Activated CD4-positive, alpha-beta memory T cell treated with anti-CD3 and anti-CD28 coated beads for 36 hours (primary cell): ENCODE measurements at places on chromosomes 7 and 10.

DNA sequence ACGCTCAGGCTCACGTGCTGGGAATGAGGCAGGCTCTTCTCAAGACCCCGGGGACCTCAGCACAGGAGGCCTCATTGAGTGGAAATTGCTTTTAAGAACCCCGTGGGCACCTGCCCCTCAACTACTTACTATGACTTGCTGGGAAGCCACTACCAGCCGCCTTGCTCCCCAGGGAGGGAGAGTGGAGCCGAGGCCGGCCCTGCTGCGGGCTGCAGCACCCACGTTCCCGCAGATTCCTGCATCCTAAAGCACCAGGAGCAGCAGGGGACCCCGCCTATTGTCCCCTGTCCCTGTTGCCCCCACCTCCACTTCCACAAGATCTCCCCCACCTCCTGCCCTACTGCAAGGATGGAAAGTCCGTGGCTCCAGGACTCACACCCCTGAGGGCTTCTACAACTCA, 541.6 kb upstream of the PFKP start:
- H3K27me3 ChIP-seq = no peaks in the 10 kb centered on the region
- no peak overlapping the region for H3K27ac ChIP-seq
- DNase-seq = no peak
- no peaks in the 10 kb centered on the region for H3K4me1 ChIP-seq

DNA sequence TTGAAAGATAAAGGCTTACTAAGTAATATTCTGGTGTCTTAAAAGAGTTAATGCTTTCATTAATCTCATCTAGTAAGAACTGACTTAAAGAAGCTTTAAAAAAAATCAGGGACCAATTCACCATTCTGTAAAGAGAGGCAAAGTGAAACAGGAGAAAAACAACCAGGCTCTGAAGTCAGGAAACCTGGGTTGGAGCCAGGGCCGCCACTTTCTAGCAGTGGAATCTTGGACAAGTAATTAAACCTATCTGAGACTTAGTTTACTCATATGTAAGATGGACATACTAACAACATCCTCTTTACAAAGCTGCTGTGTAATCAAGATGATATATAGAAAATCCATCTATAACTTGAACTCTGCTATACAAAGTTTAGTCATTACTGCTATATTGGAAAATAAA, 154.1 kb downstream of the RNLS start:
- no peak for DNase-seq
- peaks cover 2% of the 10 kb centered on the region for H3K36me3 ChIP-seq
- no peak overlapping the region for H3K4me3 ChIP-seq
- H3K27ac ChIP-seq = no peak overlapping the region
- H3K27me3 ChIP-seq = no peaks in the 10 kb centered on the region
- H3K4me1 ChIP-seq = peaks cover 10% of the 10 kb centered on the region

DNA sequence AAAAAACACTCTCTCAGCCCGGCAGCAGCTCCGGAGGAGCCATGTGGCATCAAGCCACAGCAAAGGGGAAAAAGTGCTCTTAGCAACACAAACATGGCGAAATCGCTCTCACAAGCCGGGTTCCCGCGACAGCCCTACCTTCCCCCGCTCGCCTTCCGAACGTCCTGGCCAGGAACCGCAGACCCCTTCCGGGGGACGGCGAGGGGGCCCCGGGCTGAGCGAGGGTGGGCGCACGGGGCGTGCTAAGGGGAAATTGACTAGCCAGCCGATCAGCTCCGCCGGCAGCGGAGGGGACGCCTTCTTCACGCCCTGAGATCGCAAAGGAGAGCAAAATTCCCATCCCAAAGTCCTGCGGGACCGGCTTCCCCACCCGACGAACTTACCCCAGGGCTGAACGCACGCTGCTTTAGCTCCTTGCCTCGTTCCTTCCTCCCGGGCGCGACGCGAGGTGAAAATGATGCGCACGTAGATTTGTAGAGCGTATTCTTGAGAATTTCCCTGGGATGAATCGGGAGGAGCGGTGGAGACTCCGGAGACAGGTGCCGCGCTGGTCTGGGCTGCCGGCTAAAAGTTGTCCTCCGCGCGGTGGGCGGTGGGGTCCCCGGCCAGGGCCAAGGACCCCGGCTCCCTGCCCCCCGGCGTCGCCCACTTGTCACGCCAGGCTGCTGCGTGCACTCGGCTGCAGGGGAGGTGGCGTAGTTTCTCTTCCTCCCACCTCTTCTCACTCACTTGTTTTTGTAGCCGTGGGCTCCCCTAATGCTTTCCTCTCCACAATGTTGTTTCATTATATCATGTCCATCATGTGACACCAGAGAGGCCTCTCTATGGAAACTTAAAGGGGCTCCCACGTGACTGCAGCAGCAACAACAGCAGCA, 220.1 kb upstream of the MKLN1 start:
- DNase-seq = peak; percentile 83
- H3K4me3 ChIP-seq = peak overlapping the region; percentile 94
- H3K36me3 ChIP-seq = peaks cover 36% of the 10 kb centered on the region
- peaks cover 53% of the 10 kb centered on the region for H3K4me1 ChIP-seq
- no peaks in the 10 kb centered on the region for H3K27me3 ChIP-seq

DNA sequence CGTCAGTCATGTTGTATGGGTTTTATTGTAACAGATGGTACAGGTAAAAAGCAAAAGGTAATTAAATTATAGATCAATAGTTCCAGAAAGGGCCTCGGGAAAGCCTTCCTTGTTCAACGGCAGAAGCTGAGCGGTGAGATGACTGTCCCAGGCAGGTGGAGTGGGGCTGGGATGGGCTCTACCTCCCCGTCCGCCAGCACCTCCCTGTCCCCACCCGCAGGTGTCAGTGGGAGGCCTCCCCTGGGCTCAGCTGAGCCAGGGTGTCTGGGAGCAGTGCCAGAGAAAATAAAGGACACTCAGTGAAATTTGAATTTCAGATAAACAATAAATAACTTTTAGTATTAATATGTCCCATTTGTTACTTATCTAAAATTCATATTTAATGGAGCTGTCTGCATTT, 58.9 kb downstream of the CLRN3 start:
- no peak overlapping the region for H3K27ac ChIP-seq
- no peak for DNase-seq
- H3K4me3 ChIP-seq = no peak overlapping the region
